ENCODE measurements at places on chromosomes 1 and 21. TPM values are rescaled to one million over a fixed set of nuclear protein-coding genes. Genes with fewer than 3 reads are reported as not detected.

DNA sequence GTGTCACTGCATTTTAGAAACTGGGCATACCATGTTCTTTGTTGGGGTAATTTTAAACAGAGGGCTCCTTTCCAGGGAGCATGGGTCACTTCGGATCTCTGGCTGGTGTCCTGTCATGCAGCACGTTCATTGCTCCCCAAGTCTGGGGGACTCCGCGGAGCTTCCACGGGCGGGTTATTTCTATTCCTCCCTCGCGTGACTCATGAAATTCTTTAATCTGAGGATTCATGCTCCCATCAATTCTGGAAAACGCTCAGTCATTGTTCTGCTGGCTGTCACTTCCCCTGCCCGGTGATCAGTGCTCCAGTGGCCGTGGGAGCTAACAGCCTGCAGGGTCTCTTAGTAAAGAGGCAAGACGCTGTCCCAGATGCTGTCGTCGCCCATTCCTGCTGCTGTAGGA, 28.1 kb downstream of the CFAP74 start:
- DNase-seq = peak; percentile 1

DNA sequence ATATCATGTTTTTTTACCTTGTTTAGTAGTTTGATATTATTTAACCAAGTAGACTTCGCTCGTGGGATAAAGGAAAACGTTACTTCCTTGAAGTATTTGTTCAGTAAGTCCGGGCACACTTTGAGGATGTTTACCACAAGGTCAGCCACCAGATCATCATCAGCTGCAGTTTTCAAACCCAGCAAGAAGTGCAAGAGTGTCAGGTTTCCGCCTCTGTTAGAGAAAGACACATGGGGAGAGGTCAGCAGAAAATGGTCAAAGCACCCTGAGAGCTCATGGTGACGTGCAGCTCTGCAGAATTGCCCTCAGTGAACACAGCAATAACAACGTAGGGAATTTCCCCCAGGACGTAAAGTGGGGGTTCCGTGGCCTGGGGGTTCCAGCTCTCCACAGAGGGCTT, 24.4 kb downstream of the URB1 start:
- DNase-seq = no peak

GRCh38 chr1:104733866-104734265, 984.2 kb downstream of the AMY1C start:
- DNase-seq = no peak

- DNase-seq = peak; percentile 55
Observed at GRCh38 chr1:117842408-117843170, 86.8 kb downstream of the GDAP2 start.

DNA sequence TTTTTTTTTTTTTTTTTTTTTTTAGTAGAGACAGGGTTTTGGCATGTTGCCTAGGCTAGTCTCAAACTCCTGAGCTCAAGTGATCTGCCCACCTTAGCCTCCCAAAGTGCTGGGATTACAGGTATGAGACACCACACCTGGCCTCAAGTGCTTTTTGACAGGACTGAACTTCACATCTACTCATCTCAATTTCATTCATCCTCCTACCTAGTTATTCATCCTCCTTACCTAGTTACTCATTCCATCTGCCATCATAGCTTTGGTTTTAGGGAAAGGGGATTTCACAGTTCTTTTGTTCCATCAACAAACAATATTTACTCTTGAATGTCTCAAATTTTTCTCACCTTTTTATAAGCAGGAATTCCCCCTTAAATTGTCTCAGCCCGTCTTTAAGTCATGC, 38.6 kb upstream of the RALGPS2 start:
- DNase-seq = no peak

- DNase-seq = no peak
Observed at GRCh38 chr1:233975486-233975885, 71.0 kb downstream of the SLC35F3 start.

DNA sequence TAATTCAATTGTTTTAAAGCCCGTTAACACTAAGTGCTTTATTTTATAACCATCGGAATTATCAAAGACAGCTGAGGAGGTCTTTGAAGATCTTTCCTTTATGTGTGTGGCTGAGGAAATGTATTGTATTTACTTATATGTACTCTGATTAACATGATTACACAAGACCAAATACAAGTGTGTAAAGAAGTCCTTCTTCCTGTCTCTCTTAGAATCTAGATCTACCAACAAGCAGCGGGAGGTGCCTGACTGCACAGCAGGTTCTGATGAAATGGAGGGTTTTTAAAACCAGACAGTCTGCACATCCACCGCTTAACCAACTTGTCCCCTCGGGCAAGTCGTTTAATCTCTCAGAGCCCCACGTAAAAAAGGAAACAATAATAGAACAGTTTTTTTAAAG, 240.5 kb upstream of the MAP1LC3C start:
- DNase-seq = no peak

- peak; percentile 85 for DNase-seq
Observed at GRCh38 chr21:44517175-44517899, 22.7 kb downstream of the KRTAP10-1 start.

DNA sequence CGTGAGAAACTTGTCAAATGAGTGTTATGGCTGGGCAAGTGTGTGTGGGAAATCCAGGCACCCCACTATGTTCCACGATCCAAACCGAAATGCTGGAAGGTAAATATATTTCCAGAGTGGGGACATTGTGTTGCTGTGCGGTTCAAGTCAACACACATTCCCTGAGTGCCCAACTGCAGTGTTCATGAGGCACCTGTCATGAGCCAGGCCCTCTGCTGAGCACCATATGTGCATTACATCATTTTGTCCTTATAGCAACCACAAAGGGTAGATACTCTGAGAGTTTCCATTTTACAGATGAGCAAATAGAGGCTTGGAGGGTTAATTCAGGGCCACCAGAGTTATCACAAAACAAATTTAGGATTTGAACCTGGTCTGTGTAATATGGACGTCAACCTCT, 59.9 kb upstream of the SOD1 start:
- DNase-seq = no peak

PPOX gene
- total RNA-seq = 6.8 TPM

CLCA1 gene
- total RNA-seq = not detected

OR2T33 gene
- 0.57 TPM for total RNA-seq

S1PR1 gene
- 0.63 TPM for total RNA-seq

OPRD1 gene
- total RNA-seq = 0.21 TPM

TADA1 gene
- total RNA-seq = 15.3 TPM

RNU1-4 gene
- 306 TPM for total RNA-seq

EVI5 gene
- total RNA-seq = 18.9 TPM

Measured in Daoy (cell line).